AG04449 (cell line): ENCODE measurements at places on chromosomes 16 and 17.

GRCh38 chr16:49441366-49441780 lies 67.8 kb downstream of the C16orf78 start:
- DNase-seq = no peak

GRCh38 chr17:81011951-81012350 lies 20.3 kb downstream of the CHMP6 start:
- no peak for DNase-seq

- no peak for DNase-seq
These were observed 5.7 kb upstream of the KRT17 start for GRCh38 chr17:41629826-41630670.

- DNase-seq = no peak
These were observed 26.1 kb downstream of the ZFPM1 start for GRCh38 chr16:88478889-88479792.

DNA sequence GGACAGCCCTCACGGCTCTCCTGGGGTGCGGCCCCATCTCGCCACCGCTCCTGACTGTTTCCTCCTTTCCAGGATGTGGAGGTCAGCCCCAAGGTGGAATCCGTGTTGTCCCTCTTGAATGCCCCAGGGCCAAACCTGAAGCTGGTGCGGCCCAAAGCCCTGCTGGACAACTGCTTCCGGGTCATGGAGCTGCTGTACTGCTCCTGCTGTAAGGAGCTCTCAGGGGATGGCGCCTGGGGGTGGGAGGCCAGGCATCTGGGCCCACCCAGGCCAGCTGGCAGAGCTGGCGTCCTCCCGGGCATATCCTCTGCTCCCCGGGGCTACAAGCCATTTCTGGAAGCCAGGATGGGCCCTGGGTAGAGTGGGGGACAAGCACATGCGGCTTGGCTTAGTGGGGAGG lies 13.2 kb downstream of the IL34 start:
- DNase-seq = no peak

DNA sequence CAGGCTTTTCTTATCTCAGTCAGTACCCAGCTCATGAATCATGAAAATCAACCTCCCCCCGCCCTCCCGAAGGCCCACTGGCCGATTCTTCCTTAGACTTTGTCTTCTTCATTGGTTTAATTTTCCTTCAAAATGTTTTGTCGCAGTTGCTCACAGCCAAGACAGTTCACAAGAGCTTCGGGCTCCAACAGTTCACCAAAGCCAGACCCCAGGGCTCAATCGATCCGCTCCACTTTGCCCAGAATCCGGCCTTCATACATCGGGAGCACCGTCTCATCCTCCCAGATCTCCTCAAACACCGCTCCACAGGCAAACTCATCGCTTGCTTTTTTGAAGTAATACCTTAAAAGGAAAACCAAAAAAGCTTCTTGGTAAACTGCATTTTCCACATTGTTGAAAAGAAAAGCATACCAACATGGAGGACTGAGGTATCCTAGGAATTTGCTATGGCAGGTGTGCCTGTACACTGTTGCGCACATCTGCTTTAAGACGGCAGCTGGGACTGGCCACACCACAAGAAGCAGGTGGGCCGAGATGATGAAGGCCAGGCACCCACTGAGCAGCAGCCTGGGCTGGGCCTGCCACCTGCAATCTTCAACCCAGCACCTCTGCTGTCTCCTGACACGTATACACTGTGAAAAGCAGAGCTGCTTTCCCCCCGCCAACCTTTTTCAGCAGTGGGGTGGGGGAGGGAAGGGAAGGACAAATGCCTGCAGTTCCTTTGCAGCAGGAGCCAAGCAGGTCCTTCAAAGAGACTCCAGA lies 31.5 kb downstream of the AXIN2 start:
- DNase-seq = no peak

DNA sequence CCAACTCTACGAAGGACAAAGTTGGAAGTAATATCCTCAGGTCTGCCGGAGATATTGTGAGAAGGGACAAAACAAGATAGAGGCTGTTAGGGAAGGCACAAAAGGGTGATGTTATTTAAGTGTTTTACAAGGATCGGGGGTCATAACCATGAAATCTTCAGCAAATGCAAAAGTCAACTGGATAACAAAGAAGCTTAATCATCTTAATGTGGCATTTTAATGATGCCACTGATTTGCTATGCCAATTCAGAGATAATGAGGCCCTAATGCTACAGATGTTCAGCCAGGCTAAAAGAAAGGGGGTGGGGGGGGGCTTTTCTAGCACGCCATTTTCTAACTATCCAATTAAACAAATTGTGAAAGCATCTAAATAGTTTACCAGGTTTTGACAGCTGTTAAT lies 63.1 kb downstream of the IKZF3 start:
- no peak for DNase-seq

GRCh38 chr17:79750650-79751545 lies 20.2 kb downstream of the ENPP7 start:
- DNase-seq = no peak

DNA sequence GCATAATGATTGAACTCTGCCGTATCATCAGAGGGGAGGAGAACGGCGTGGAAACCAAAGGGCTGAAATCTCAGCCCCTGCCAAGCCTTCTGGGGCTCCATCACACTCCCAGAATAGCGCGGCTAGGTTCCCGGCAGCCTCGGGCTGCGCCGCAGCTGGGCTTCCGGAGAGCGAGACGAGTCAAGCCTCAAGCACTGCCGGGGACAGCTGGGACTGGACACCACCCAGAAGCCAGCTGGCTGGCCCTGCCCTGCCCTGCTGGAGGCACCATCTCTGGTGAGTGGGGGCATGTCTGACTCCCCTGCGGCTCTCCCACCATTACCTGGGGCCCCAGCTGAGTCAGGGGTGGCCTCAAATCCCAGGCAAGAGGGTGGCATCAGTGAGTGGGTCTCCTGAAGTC lies 7.2 kb upstream of the GPRC5C start:
- no peak for DNase-seq

GRCh38 chr16:66881014-66881417 lies 701 bp downstream of the PDP2 start:
- no peak for DNase-seq

DNA sequence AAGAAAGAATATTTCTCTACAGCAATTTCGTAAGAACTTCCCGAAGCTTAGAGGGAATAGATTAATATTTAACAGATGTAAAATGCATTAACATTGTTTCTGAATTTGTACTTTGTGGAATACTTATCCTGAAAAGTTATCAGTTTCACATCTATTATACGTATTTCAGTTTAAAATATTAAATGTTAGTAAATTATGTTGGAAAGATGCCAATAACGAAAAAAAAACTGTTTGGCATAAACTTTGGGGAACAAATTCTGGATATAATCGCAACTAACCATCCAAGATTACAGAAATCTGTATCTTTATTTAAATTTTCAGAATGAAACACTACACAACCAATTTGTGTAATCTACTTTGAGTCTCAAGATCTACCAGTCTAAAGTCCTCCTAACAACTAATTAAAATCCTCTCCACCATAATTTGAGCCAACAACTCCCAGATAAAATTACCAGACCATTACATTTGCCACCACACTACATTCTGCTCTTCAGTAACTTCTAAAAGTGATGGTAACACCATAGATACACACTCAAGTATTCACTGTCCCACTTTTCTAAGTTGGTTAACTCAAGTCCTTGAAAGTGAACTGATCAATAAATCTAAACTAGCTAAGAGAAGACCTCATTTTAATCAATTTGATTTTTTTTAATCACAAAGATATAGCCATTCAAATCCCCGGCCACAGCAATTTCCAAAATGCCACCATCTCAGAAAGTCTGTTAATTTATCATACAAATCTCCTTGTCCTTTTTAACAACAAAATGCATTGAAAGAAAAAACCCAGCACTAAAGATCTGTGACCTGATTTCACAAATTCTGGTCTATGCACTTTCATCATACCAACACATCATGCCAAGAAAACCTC lies 2.0 kb downstream of the SIAH1 start:
- DNase-seq = no peak

- DNase-seq = no peak
These were observed 177.6 kb downstream of the AIPL1 start for GRCh38 chr17:6257336-6257735.

- DNase-seq = no peak
These were observed 67.8 kb upstream of the CDH5 start for GRCh38 chr16:66298571-66299120.

- DNase-seq = no peak
These were observed 321.0 kb downstream of the CPPED1 start for GRCh38 chr16:12482455-12483220.

DNA sequence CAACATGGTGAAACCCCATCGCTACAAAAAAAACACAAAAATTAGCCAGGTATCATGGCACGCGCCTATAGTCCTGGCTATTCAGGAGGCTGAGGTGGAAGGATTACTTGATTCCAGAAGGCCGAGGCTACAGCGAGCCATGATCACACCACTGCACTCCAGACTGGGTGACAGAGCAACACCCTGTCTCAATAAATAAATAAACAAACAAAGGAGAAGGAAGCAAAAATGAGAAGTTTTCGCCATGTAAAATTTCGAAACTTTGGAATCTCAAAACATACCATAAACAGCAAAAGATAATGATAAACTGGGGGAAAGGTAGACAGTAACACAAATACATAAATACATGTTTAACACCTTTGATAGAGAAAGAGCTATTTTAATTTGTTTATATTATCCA lies 130.9 kb downstream of the ZFHX3 start:
- DNase-seq = no peak

DNA sequence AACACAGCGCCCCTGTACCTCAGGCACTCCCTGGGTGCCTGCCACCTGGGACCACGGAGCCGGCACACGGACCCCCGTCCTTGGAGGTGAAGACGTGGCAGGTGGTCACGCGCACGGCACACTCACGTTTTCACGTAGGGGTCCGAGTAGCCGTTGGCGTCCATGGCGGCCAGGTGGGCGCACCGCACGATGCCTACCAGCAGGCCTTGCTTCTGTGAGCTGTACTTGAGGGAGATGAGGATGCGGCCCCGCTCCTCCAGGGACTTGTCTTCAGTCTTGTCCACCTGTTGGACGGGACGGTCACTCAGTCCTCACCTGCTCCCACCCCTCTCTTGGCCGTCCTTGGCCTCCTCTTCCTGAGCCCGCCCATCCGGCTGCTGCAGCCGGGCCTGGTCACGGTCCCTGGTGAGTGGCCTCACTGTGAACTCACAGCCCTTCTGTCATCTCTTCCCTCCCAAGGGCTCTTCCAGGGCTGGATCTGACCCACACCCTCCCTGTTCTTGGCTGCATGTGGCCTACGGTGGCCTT lies 18.8 kb downstream of the SCGB1C2 start:
- DNase-seq = no peak

- no peak for DNase-seq
These were observed 870 bp upstream of the ZC3H7A start for GRCh38 chr16:11797957-11798299.

DNA sequence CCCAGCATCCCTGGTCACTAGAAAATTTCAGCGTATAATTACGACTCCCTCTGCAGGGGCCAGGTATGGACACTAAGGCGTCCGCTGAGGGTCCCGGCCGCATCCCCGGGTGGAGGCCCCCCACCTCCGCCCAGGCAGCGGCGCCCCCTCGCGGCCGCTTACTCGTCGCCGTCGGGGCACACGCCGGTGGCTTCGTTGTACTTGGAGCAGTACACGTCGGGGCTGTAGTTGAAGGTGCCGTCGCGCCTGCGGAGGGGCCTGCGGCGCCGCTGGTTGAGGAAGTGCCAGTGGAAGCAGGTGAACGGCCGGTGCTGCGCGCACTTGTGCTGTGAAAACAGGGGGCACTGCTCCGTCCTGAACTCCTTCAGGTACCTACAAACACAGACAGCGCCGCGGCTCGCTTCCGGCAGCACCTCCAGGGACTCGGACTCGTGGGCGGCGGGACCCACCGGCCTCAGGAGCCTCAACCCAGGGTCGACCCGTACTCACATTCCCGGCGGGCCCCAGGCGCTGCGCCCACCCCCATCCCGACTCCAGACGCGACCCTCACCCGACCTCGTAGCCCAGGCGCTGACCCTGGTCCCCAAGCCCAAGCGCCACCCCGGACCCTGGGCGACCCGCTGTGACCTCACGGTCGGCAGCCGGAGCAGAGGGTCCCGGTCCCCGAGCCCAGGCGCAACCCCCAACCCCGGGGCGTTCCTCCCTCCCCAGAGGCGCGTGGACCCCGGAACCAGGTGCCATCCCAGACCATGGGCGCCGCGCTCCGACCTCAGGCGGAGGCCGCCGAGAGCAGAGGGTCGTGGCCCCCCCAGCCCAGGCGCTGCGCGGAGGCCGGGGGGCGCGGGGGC lies 596 bp downstream of the UNKL start:
- DNase-seq = no peak

DNA sequence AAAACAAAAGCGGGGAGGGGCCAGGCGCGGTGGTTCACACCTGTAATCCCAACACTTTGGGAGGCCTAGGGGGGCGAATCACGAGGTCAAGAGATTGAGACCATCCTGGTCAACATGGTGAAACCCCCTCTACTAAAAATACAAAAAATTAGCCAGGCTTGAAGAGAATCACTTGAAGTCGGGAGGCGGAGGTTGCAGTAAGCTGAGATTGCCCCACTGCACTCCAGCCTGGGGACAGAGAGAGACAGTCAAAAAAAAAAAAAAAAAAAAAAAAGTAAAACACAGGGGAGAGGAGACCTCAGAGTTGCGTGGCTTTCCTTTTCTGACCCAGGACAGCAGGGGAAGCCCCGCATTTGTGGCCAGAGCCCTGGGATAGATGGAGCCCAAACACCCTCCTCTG lies 19.9 kb downstream of the ACTG1 start:
- DNase-seq = no peak

GRCh38 chr17:40563220-40564052 lies 1.8 kb downstream of the CCR7 start:
- DNase-seq = no peak

DNA sequence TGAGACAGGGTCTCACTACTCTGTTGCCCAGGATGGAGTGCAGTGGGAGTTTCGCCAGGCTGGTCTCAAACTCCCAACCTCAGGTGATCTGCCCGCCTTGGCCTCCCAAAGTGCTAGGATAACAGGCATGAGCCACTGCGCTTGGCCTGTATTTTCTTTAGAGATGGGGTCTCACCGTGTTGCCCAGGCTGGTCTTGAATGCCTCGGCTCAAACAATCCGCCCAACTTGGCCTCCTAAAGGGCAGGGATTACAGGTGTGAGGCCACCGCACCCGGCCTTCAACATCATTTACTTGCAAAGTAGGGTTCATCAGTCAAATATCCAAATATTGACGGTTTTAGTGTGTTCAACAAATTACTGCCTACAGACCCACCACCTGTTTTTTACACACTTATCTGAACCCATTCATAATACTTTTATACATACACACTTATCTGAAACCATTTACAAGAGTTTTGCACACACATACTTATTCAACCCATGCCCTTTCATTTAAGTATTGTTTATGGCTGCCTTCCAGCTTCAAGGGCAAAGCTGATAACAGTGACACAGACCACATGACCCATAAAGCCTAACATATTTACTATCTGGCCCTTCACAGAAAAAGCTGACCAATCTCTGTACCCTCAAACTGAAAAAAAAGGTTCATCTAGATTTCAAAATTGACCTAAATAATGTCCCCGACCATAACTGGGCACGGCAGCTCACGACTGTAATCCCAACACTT lies 11.9 kb downstream of the TMEM170A start:
- no peak for DNase-seq

DNA sequence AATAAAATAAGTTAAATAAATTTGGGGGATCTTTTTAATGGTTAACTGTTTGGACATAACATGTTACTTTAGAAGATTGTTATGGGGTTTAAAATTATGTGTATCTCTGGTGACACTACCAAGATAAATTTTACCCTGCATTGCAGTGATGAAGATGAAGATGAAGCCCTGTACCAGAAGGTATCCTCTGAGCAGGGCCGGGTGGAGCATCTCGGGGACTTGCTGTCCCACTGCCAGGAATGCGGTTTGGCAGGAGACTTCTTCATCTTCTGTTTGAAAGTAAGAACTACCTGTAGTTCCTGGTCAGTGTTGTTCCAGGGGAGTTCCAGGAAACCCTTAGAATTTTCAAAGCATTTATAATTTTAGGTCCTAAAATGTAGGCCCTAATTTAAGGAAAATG lies 64.0 kb downstream of the TANGO6 start:
- DNase-seq = no peak
